ENCODE measurements at places on chromosomes 3 and 15.
A peak's percentile ranks its signal among the peaks of the same experiment; 100 is the strongest.

DNA sequence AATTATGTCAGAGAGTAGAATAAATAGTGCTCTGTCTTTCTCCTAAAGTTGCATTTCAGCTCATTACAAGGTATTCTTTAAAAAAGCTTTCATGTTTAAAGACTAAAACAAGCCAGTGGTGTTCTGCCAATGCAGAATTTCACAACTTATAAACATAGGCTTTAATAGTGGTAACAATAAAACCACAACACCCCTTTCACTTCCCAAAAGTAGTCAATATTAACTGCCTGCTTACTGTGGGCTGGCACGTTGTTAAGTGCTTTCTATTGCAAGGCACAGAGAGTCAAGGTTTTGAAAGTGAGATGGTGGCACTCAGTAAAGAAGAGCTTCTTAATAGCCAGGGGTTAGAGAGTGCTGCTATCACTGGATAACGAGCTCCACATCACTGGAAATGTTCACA, 8.4 kb upstream of the RTP1 start:
- no peak for DNase-seq

DNA sequence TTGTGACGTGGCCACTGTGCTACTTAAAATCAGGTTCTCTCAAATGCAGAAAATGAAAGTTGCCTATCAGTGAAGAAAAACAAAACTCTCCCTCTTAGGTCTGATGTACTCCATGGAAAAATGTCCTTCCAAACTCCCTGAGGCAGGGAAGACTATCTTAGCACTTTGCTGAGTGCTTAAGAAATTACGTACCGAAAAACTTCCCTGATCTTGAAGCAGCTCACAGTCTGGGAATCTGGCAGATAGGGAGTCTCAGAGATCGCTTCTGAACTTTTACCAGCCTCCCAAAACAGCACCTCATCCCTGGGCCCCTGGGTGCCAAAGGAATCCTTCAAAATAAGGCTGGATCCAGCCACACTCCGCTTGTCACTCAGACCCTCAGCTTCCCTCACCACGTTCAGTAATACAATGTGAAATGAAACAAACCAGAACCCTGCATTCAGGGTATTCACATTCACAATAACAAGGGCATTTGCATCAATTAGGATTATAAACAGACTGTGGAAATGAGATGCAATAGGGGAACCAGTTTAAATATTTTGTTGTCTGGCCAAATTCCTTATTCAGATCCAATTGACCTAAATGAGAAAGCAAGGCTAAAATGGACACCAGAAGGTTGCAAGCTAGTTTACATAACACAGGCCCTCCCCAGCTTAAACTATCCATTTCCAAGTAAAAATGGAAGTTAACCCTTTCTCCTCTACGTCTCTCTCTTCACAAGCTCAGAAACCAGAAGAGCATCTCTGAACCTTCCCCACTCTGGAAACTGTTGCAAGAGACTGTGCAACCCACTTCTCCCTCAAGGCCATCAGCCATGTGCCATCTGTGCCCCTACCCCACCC, 20.9 kb downstream of the OSBPL10 start:
- peak; percentile 62 for DNase-seq

- DNase-seq: no peak
These were observed 47.0 kb upstream of the SELENOK start for GRCh38 chr3:53938645-53939044.

GRCh38 chr15:96130734-96131133, 199.8 kb upstream of the NR2F2 start:
- DNase-seq: no peak

- DNase-seq: no peak
These were observed 207.5 kb downstream of the PDCD6IP start for GRCh38 chr3:34005886-34006285.

- no peak for DNase-seq
These were observed 11.1 kb upstream of the SATB1 start for GRCh38 chr3:18436213-18436612.

GRCh38 chr15:94723801-94724200, 492.4 kb downstream of the MCTP2 start:
- no peak for DNase-seq

GRCh38 chr3:161559177-161559998, 62.8 kb downstream of the OTOL1 start:
- DNase-seq: no peak

DNA sequence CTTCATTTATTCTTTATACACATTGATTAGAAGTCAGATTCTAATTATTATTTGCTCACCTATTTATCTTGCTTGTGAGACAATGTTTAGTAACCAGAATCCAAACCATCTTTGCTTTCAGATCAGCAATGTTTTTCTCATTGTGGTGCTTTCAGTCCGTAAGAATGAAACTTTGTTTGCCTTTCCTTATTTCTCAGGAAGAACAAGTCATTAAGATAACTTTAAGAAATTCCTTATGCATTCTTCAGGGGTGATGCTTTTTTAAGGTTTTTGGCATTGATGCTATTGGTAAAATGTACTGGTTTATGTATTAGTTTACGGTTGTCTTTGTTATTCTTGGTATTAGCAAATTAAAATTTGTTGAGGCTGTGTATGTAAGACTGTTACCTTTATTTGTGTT, 120.8 kb upstream of the POU1F1 start:
- DNase-seq: no peak

DNA sequence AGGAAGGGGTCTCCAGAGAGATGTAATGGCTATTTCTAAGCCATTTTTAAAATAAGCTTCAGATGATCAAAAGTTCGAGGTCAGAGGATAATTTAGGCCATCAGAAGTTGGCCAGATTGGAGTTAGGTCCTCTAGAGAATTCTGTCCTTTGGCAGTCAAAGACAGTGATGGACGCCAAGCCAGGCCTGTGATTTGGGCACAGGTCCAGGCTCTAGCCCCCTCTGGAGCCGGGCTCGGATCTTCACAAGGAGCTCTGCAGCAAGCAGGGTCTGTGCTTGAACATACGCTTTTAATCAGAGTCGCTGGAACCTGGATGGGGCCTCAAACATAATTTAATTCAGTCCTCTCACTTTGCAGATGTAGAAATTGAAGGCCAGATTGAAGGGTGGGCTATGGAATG, 151.4 kb upstream of the BCL6 start:
- DNase-seq: no peak

DNA sequence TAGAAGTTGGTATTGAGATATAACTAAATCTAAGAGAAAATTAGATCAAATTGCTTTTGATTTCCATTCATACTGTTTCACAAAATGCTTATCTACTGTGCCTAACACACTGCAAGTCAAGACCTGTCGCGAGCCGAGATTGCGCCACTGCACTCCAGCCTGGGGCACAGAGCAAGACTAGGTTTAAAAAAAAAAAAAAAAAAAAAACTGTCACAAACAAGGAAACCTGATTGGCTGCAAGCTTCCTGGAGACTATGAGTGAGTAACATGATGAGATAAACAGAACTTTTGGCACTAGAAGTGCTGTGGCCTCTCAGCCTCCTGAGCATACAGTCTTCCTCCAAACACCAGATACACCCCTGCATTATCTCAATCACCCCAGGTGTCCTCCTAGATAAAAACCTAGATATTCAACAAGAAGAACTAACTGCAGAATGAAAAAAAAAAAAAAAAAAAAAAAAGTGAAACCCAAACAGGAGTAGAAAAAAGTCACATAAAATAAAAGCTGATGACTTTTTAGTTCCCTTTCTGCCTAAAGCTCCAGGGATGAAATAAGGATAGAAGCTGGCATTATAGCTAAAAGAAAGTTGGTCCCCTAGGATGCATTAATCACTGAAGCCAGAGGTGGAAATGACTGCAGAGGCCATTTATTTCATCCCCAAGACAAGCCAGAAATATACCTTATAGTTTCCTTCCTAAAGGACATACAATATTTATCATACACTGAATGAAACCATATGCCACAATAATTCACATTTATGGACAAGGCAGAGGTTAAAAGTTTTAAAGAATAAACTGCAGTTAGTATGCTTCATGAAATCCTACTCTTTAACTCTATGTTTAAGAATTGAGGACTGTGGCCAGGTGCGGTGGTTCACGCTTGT, 82.4 kb downstream of the P3H2 start:
- no peak for DNase-seq

DNA sequence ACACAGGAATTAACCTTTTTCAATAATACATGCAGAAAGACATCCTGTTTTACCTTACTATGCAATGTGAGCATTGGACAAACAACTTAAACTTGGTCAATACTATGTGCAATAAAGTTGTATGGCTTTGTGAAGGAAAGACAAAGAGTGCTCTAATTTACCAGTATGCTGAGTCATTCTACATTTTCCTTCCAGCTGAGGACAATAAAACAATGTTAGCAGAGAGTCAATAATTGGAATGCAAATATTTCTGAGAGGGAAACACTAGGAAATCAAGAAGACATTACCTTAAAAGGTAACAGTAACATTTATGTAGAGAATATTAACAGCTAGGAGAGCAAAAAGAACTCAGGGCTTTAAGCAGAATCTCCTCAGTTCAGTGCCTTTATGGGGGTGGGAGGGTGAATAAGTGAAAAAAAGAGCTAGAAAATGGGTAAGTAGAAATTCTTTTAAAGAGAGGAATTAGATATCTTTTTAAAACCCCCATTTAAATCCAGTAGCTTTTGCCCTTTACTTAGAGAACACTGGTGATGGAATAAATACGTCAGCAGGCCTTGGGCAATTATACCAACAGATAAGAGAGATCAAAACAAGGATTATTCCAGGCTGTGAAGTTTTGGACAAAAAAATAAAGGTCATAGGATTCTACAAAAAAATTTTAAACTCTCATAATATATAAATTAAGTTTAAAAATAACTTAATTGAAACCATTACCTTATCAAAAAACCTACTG, 11.6 kb upstream of the HGD start:
- DNase-seq: no peak

DNA sequence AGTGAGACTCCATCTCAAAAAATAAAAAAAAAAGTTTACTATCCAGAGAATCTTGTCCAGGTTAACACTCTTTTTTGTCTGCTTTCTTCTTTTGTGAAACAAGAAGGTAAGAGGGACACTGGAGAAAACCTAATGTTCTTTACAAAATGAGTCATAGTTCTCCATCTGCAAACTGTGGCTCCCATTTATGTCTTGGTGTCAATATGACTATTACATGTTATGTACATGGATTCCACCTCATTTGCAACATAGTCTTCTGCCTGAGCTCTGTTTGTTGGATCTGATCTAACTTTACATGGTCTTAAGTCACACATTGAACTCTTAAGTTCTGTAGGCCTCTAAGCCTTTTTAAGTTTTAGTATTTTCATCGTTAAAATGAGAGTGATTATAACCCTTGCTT, 421.2 kb upstream of the TPRG1 start:
- DNase-seq: no peak

DNA sequence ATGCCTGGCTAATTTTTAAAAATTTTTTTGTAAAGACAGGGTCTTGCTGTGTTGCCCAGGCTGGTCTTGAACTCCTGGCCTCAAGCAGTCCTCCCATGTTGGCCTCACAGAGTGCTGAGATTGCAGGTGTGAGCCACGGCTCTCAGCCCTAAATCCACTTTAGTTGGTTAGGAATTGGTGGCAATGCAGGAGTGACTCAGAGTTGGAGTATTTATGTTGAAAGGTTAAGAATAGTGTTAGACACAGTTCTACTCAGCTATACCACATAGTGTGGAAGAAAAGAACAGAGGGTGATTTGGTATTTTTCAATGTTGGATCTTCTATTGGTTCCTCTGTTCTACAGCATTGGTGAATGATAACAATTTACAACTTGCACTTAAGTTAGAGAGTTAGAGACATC, 7.6 kb downstream of the ZNF639 start:
- DNase-seq: no peak

GRCh38 chr3:176840641-176841286, 356.5 kb downstream of the TBL1XR1 start:
- DNase-seq: no peak

GRCh38 chr3:129063841-129064482, 3.4 kb downstream of the GP9 start:
- no peak for DNase-seq

- DNase-seq: no peak
These were observed 558 bp upstream of the SLC30A4 start for GRCh38 chr15:45523166-45523460.

DNA sequence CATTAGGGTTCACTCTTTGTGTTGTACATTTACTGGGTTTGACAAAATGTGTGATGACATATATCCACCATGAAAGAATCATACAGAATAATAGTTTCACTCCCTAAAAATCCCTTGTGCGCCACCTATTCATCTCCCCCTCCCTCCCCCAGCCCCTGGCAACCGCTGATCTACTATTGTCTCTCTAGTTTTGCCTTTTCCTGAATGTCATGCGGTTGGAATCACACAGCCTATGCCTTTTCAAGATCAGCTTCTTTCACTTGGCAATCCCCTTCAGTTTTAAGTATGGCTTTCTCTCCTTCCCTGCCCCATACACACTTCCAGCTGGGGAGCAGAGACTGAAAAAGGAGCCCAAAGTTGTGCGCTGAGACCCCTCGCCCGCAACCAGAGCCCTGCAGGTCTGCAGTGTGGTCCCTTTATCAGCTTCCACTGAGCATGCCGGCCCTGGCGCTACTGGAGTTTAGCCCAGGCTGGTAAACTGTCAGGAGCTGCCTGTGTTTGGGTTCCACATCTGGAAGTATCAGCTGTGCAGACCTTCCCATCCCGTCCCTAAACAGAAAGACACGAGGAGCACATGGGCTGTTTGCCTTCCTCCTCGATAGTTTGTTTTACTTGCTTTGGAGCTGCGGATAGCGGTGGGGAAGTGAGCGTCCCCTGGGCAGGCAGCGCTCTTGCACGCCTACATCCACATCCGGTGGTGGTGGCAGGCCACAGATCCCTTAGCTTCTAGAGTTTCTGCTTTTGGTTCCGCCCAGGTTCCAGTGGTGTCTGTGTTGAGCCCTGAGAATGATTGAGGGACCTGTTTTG, 12.3 kb downstream of the BOC start:
- peak; percentile 90 for DNase-seq

- no peak for DNase-seq
These were observed 88.9 kb downstream of the PTPRG start for GRCh38 chr3:61650276-61650675.

DNA sequence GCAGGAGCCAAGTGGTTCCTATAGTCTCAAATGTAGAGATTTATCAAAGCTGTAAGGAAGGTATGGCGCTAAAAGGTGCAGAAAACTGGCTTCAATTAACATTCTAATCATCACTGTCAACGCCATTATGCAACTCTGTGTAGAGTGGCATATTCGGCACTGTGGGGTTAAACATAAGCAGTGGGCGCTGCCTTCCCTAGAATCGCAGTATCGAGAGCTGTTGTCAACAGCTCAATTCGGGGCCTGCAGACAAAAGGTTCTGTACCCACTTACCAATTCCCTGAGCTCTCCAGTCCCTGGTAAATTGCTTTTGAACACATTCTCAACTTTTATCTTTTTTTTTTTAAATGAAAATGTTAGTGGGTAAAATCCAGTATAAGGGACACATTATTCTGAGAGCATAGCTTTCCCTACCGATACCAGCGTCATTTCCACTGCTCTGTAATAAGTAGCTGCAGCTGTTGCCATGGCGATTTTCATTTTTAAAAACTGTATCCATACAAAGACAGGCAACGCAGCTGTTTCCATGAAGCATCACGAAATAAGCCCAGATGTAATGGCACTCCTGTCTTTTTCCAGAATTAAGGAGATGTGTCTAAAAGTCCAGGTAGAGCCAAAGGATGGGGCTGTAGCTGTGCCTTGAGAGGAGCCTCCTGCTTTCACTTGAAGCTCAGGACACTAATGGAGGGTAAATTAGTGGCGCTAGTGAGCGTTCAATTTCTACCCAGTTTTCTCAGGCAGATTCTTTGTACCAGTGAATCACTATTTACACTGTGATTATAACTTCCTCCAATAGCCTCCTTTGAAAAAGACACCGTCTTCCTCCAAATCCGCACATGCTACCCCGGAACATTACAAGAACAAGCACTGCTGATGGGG, 250.3 kb downstream of the SLC9A9 start:
- peak; percentile 39 for DNase-seq

- DNase-seq: no peak
These were observed 9.2 kb upstream of the TMEM212 start for GRCh38 chr3:171833789-171834460.

GRCh38 chr3:3023111-3023745, 86.9 kb downstream of the IL5RA start:
- no peak for DNase-seq

Measured in esophagus muscularis mucosa (tissue), 4 donors.